ENCODE measurements at places on chromosomes 4 and X.

DNA sequence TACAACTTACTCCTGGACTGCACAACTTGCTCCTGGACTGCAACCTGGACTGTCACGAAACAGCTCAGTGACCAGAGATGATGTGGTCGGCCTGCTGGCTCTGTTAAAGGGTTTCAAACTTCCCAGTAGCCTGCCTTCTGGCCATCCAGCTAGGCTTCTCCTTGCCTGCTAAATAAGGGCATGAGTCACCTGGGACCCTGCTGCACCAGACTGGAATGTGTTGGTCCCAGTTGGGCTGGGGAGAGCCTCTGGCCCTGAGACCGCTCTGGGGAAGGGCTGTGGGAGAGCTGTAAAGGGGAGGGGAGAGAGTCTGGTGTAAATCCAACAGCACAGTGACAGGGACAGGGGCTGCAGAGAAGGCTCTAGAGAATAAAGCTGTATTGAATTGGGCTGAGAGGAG, 165.8 kb downstream of the VSIG4 start:
- no peak for DNase-seq

- no peak for DNase-seq
Observed at GRCh38 chrX:114058988-114059418, 524.9 kb upstream of the HTR2C start.

DNA sequence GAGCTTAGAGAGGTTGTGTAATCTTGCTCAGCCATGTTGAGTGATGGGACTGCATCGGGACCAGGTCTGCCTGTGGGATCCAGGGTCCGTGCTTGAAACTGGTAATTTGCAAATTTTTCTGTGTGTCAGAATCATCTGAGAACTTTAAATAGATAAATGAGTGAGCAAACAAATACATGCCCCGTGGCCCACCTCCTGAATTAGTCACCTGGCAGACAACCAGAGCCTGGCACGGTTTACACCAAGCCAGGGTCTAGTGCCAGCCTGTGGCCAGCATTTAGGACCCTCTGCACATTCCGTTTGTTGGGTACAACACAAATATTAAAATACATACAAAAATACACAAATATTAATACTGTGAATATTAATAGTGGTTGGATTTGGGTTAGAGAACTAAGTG, 90.6 kb upstream of the STOX2 start:
- DNase-seq, result no peak

DNA sequence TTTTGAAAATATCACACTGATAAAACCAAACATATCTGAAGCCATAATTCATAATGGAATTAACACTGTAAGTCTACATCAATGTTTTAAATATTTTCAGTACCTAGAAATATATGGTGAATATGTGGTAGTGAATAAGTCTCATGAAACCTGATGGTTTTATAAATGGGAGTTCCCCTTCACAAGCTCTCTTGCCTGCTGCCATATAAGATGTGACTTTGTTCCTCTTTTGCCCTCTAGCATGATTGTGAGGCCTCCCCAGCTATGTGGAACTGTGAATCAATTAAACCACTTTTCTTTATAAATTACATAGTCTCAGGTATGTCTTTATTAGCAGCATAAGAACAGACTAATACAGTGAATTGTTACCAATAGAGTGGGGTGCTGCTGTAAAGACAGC, 536.8 kb upstream of the GALNT7 start:
- no peak for DNase-seq

DNA sequence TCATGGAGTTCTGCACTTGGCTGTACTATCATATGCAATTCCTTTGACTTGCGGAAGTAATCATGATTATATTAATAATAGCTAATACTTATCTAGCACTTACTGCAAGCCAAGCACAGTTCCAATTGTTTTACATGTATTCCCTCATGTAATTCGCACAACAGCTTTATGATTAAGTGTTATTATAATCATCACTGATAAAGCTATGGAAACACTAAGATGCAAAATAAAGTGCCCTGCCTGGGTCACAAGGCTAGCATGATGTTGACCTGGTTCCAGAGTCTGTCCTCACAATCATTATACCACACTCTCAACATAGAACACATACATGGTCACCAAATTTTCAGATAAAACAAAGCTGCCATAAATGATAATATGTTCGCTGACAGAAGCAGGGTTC, 234.6 kb downstream of the FMR1NB start:
- DNase-seq, result no peak

GRCh38 chrX:43255596-43255995, 400.5 kb upstream of the MAOA start:
- no peak for DNase-seq

DNA sequence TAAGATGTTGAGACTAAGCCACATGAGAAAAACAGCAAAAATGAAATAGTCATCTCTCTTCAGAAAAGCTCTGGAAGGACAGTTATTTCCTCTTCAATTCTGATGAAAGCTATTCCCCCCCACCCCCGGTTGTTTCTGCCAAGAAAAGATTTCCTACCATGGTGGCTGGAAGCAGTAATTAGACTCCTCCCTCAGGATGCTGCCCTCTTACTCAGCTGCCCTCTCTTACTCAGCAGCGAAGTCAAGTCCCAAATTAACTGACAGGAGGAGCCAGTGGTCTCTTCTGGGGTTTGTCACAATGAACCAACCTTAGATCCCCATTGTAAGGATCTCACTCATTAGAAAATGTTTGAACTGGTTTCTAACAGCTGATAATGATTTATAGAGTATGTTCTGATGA, 38.0 kb downstream of the GPM6B start:
- peak; percentile 33 for DNase-seq

GRCh38 chr4:18291256-18291655, 269.7 kb upstream of the LCORL start:
- DNase-seq, result no peak

- DNase-seq, result peak; percentile 81
Observed at GRCh38 chr4:88623097-88623496, 30.8 kb downstream of the HERC3 start.

DNA sequence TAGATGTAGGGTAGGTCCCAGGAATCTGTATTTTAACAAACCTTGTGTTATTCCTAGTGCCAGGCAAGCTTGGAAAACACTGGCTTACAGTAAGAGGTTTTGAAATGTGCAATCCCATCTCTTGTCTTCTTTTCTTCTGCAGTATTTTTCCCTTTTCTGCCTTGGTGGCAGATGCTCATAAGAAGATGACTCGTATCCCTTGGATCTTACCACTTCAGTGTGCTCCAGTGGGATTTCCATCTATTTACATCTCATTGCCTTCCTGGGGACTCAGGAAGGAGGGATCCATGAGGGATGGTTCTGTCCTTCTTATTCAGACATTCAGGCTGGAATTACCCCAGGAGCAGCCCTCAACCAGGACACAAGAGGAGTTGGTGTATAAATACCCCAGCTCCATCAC, 136.6 kb downstream of the NHS start:
- DNase-seq, result no peak

GRCh38 chrX:107710617-107711391, 64.8 kb downstream of the TSC22D3 start:
- peak; percentile 76 for DNase-seq

GRCh38 chr4:109451544-109452273, 18.1 kb downstream of the SEC24B start:
- DNase-seq, result no peak

DNA sequence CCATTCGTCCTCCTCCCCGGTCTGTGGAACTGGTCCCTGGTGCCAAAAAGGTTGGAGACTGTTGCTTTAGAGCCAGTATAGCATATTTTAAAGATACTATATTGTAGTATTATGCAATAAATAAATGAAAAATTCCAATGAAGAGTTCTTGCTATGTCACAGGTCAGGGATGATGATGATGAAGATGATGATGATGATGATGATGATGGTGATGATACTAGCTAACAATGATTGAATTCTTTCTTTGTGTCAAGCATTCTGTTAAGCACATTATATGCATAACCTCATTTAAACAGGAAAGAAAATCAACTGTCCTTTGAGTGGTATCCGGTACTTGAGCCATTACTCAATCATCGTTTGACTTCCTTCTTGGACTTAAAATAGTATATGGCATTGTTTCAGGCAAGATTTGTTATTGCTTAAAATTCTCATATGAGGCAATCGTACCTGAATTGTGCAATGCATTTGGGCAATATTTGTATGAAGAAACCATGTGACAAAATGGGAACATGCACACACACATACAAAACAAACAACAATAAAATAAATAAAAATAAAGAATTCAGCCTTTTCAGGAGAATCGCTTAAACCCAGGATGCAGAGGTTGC, 22.8 kb upstream of the TLR2 start:
- DNase-seq, result no peak

- peak; percentile 38 for DNase-seq
Observed at GRCh38 chr4:73859614-73860088, 6.6 kb downstream of the PF4V1 start.

- DNase-seq, result no peak
Observed at GRCh38 chr4:118254368-118254767, 98.4 kb downstream of the PRSS12 start.

DNA sequence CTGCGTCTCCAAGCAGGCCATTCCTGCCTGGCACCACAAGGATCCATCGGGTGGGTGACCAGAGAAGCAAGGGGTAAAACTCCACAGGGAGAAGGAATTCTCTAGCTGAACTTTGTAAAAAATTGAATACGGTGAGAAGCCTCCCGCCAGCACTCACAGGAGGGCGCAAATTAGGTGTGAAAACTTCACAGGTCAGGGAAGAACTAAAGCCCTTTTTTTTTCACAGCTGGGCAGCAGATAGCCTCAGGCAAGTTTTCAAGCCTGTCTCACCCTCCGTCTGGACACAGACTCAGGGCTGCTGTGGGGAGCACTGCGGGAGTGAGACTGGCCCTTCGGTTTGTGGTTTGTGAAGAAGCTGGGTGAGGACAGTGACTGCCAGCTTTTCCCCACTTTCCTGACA, 224.1 kb upstream of the FGF16 start:
- DNase-seq, result no peak

- DNase-seq, result peak; percentile 15
Observed at GRCh38 chr4:89056292-89056952, 563 bp downstream of the FAM13A start.

- no peak for DNase-seq
Observed at GRCh38 chrX:107102980-107103379, 15.6 kb downstream of the RBM41 start.

- peak; percentile 44 for DNase-seq
Observed at GRCh38 chrX:71637848-71638247, 19.5 kb upstream of the CXCR3 start.

DNA sequence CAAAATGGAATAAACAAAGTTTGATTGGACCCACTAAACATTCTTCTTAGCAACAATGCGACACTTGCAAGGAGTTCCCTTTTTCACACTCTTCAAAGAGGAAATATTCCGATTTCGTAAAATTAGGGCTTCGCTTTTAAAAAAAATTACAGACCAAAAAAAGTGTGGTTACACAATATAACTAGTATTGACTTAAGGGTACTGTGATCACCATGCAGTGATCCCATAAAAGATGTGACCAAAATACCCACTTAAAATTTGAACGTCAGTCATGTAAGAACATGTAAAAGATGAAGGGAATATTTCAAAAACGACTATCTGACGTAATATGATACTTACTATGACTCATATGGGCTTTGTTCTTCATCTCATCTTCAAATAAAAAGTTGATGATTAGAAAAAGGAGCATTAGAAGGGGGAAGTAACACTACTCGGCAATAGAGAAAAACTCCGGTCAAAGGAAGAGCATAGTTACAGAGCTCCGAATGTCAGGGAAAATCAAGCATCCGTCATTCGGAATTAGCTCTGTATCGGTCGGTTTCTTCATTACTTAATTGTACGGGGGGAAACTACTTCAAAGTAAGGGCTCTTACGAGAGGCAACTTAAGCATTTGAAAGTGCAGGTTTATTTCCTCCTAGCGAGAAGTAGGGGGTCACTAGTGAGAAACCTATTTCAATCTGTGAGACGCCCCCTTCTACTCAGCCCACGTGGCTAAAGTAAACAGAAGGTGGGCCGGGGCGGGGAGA, 1.3 kb upstream of the TET2 start:
- DNase-seq, result no peak

GRCh38 chrX:16436348-16437188, 213.4 kb upstream of the S100G start:
- peak; percentile 62 for DNase-seq

DNA sequence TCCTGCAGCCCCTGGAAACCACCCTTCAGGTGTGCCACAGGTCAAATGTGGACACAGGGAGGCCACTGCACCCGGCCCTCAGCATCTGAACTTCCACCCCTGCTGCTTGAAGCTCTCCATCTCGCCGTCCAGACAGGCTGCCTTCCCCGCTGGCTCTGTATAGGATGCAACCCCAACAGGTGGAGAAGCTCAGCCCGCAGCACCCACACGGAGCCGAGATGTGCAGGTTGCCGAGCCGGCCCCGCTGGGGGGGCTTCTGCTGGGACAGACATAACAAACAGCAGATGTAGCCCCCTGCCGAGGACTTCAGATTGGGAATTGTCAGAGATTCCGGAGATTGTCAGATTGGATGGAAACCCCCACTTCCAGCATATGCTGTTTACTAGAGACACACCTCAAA, 20.5 kb downstream of the TMEM187 start:
- DNase-seq, result no peak

GRCh38 chrX:115023139-115023538, 5.7 kb upstream of the IL13RA2 start:
- peak; percentile 17 for DNase-seq

GRCh38 chr4:25930731-25931354, 16.8 kb downstream of the SMIM20 start:
- DNase-seq, result no peak

DNA sequence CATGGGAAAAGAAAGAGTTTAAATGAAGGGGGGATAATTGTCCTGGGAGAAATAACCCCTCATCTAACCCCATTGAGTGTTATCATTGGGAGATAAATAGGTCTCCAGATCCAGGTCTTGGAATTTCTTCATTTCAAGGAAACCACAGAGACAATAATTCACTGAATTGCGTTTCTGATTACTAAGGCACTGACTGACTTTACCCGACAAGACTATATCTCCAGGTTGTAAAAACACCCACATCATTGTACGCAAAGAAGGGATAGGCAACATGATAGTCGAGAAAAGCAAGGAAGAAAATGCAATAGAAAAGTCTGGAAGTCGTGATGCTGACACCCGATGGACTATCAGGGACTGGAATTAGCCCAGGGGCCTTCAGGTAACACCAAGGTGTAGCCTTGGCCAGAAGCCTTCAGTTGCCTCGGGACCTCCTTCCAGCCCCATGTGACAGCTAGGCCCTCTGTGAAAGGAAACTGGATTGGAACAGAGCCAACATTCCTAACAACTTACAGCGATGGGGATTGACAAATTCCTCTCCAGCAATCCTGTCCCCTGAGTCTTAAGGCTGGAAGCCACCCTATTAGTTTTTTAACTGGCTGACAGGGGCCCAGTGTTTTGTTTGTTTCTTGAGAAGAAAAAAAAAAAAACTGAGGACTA, 46.5 kb upstream of the RAB9B start:
- DNase-seq, result peak; percentile 35

DNA sequence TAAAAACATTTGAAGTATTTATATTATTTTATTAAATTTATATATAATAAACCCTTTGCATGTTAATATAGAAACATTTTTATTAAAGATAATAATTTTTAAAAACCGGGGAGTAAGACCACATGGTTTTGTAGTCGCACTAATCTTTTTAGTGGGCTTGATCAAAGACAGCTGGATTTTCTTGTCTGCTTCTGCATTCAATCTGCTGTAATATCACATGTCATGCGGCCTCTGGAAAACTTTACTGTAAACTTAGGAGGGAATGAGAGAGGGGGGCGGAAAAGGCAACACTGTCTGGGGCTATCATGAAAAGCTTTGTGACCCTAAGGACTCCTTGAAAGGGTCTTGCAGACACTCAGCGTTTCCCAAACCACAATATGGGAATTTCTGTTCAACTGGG, 62.8 kb upstream of the NLGN4X start:
- DNase-seq, result no peak
